Activated T-helper 1 cell treated with Interleukin-2 at 50 U/mL for 16 hours (primary cell): ENCODE measurements at places on chromosomes 11 and 22.
A peak's percentile ranks its signal among the peaks of the same experiment; 100 is the strongest.

DNA sequence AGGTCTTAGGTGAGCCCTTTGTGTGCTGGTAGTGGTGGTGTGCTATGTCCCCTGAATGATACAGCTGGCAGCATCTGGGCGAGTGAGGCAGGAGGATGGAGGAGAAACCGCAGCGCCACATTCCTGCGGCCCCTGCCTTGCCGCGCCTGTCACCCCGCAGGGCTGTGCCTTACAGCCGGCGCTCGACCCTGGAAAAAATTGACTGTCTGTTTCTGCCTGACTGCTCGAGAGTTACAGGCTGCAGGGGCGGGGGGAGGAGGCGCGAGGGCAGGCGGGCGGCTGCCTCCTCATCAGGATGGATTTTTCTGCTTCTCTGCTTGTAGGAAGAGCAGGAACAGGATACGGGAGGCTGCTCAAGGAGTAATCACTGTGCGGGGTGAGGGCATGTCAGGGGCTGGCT lies 443.4 kb downstream of the MIAT start:
- no peak for DNase-seq

GRCh38 chr11:12853652-12854296 lies 155.3 kb upstream of the RASSF10 start:
- DNase-seq: no peak

DNA sequence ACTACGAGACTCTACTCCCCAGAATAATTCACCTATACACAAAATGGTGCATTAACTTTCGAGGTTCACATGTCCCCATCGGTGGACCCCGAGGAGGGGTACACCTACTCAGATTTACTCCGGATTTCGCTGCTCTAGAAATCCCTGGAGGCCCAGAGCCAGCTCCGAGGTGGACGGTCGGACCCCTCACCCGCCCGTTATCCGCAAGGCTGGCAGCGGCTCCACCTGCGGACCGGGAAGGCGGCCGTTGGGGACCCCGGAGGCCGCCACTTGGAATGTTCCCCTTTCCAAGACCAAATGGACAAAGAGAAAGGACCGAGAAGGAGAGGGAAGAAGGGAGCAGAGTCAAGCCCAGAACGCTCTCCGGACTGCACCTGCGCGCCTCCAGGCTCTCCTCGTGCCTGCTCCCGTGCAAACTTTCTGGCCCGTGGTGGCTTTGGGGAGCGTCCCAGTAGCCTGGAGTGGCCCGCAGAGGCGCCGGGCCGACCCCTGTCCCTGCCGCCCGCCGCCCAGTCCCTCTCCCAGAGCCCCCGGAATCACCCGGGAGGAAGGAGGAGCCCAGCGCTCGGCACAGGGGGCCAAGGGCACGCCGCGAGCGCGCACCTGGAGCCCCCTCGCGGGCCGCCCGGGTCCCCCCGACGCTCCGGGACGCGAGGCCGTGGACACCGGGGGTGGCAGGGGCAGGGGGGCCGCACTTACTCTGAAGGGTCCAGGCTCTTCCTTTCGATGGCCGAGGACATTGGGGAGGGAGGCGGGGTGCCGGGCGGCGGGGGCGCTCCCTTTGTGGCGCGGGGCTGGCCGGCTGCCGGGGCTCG lies 23.0 kb downstream of the LMO2 start:
- DNase-seq: no peak

DNA sequence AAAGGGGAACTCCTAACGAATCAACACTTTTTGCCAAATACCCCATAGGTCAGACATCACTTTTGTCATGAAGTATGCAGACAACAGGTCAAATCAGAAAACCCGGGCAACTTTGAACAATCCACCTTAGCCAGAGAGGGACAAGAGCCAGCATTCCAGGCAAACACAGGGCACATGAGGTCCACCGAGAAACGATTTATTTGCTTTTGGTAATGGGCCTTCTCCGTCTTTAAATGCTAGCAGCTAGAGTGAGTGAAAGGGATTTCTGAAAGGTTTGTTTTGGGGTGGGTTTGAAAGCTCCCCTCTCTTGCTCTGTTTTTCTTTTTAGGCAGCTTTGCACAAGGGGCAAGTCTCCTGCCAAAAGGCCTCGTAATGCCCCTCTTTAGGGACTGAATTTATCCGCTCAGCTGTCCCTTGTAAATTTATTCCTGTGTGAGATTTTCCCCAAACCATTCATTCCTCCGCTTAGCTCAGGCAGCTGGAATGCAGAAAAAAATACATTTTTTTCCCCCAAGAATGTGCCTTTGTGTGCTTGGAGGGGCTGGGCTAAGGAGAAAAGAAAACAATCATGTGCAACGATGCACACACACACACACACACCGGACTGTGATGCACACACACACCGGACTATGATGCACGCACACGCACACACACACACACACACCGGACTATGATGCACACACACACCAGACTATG lies 196.9 kb downstream of the SNX19 start:
- DNase-seq: no peak

GRCh38 chr22:37019309-37020191 lies at the start of the genes MPST and TST:
Gene MPST (plus strand): TSS chr22:37019742. CDS start chr22:37019837, 95 bp downstream.
Gene TST (minus strand): TSS chr22:37019447. CDS start chr22:37018732, 715 bp downstream.
- DNase-seq: peak; percentile 25
